GM12891 (cell line): ENCODE measurements at places on chromosomes 16 and 17.

DNA sequence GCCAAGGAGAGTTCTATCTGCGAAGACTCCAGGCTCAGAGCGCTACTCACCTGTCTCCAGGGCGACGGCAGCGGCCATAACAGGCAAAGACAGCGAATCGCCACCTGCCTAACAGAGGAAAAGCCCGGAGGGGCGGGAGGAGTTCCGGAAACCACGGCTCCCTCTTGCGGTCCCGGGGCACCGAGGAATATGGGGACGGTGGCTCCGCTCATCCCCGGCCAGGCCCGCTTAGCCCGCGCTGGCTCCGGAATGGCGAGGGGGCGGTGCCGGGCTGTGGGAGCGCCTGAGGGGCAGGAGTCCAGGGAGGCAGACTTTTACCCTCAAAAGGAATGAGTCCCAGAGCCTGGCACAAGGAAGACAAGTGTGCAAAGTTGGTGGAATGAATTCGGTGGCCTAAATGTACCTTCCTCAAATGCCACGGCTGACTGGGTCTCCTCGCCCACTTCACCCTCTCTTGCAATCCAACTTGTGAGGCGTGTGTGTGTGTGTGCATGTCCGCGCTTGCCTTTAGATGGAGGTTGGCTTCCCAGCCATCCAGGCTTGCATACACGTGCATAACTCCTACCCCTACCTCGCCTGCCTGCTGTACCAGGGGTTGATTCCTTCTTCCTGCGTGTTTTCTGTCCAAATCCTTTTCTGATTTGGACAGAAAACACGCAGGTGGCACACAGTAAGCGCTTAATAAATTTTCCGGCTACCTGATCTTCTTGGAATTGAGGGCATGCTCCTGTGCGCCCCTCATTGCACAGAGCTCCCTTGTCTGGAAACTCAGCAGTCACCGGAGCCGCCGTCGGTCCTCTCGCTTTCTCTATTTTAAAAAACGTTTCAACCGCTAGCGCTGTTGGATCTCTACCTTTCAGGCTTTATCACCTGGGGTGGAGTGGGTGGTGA, 3.5 kb downstream of the C17orf100 start:
- no peak for DNase-seq

- DNase-seq = no peak
These were observed 146.5 kb downstream of the RGS9 start for GRCh38 chr17:65283704-65284103.

GRCh38 chr17:47240806-47241205, 12.8 kb upstream of the ITGB3 start:
- no peak for DNase-seq

- DNase-seq = no peak
These were observed 64.6 kb downstream of the KPNA2 start for GRCh38 chr17:68100000-68100641.

GRCh38 chr16:67154578-67155294, 3.9 kb upstream of the B3GNT9 start:
- DNase-seq = no peak

GRCh38 chr16:82755570-82756282, 129.0 kb downstream of the CDH13 start:
- DNase-seq = no peak

- DNase-seq = no peak
These were observed 27.2 kb upstream of the SKAP1 start for GRCh38 chr17:48457080-48457836.

- no peak for DNase-seq
These were observed 379.6 kb upstream of the PSMD7 start for GRCh38 chr16:73916829-73917594.

- no peak for DNase-seq
These were observed 166.0 kb upstream of the GSE1 start for GRCh38 chr16:85446951-85447692.

- no peak for DNase-seq
These were observed 25.0 kb downstream of the MPRIP start for GRCh38 chr17:17067257-17067656.

DNA sequence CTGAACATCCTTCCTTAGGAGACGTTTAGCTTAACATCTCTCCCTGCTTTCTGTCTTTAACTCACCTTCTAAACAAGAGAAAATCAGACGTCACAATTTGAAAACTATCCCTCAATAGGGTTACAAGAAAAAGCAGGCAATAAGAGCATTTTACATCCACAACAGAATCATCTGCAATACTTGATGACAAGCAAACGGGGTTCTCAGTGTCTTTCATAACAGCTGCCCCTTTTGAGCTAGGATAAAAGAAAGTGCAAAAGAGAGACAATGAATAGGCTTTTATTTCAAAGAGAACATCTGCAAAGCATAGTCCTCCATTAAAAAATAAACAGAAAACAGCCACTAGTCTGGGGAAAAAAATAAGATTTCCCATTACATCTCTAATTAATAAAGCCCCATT, 13.2 kb downstream of the XYLT1 start:
- no peak for DNase-seq

DNA sequence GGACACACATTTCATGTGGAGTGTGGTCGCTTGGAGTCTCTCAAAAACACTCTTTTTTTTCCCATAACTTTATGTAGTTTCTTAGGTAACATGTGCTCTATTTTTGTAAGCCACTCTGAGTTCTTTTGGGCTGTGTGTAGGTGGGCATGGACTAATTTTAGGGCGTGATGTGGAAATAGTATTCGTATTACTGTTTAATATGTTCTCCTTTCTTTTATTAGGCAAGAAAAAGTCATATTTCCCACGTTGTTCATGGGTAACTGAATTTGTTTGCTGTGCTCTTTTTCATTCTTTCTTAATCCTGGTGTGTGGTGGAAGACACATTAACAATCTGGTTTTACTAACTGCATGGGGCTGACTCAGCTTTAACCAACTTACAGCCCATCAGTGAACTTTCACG, 27.4 kb downstream of the NDEL1 start:
- DNase-seq = no peak

GRCh38 chr16:31351246-31351941, 3.6 kb upstream of the ITGAX start:
- no peak for DNase-seq

DNA sequence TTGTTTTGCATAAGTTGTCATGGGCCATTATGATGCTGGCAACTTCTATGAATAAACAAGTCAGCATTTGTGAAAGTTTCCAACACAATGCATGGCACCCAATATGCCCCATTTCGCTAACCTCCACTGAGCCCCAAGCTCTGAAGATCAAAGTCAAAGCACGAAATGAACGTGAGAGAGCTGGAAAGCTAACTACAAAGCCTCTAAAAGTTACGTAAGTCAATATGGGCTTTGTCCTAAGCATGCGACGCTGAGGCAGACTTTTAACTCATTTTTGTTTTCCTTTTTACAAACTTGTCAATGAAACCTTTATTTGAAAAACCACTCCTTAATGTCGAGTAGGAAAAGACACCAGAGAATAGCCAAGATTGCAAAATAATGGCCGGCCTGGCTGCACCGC, 131.6 kb upstream of the NUDT7 start:
- no peak for DNase-seq

- no peak for DNase-seq
These were observed 147.9 kb upstream of the CHMP6 start for GRCh38 chr17:80843741-80844156.

DNA sequence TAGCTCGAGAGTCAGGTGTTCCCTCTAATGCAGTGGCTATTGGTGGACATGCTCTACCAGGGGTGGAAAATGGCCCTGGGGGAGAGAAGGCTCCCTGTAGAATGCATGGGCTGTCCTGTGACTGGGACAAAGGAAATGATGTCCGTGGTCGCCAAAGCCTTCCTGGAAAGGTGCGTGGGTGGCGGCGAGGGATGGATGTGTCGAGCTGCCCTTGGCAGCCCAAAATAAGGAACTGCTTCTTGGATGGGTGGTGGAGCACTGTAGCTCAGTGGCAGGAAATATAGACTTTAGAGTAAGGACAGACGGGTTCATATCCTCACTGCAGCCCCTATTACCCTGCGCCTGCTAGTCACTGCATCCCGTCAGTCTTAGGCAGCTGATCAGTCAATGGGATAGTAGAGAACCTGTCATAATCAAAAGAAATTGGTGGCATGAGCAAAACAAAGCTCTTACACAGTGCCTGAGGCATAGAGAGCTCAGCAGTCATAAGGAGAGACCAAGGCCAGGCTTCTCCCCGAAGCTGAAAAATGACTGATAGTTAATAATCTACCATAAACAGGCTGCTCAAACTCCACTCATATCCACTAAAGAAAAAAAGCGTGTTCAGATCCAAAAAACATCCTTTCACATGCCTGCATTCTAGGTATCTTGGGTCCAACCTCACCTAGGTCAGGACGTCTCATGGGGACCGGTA, 123.5 kb upstream of the PLCG2 start:
- DNase-seq = no peak

DNA sequence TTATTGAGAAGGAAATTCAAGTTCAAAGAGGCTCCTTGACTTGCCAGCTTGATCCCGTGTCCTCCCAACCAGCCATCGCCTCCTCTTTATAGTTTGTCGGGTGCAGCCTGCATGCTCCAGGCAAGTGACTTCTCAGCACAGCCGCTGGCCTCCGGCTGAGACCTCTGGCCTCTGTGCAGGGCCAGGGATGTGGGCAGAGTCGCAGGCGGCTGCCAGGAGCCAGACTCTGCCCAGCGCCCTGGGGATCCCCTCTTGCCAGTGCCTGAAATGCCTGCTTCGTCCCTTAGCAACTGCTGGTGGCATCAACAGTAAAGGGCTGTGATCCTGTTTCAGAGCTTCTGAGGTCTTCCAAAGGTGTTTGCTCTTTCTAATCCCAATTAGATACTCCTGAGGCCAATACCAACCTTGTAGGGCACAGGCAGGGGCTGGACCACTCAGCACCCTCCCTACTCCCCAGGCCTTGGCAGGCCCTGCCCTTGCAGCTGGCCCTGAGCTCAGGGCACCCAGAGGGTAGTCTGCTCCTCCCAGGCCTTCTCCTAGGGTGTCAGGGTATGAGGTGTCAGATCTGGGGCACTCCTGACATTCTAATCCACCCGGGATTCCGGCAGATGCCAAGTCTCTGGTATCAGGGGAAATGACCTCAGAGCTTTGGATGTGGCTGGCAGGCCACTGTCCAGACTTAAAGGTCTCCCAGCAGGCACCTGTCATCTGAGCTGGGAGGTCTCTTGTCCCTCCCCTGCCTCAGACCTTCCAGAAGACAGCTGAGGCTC, 68.0 kb upstream of the SIAH1 start:
- no peak for DNase-seq

GRCh38 chr17:41695954-41696757, 7.5 kb downstream of the EIF1 start:
- peak; percentile 57 for DNase-seq

GRCh38 chr17:45190503-45191255, 29.0 kb downstream of the HEXIM2 start:
- DNase-seq = no peak

DNA sequence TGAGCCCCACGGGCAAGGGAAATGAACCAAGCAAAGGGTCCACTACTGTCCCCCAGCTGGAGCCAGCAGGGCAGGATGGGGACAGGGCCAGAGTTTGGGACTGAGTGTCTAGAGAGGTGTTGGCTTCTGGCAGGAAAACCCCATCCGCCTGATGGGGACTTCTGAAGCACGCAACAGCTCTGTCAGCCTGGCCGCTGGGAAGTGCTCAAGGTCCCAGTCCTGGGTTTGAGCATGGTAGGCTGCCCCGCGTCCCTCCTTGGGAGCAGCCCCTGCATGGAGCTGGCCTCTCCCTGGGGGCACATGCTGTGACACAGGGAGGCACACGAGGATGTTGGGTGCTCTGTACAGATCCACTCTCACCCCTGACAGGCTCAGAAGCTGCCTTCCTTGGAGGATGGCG, 14.6 kb downstream of the ACE start:
- DNase-seq = no peak

GRCh38 chr17:74785096-74785980, 9.2 kb upstream of the NAT9 start:
- DNase-seq = no peak

DNA sequence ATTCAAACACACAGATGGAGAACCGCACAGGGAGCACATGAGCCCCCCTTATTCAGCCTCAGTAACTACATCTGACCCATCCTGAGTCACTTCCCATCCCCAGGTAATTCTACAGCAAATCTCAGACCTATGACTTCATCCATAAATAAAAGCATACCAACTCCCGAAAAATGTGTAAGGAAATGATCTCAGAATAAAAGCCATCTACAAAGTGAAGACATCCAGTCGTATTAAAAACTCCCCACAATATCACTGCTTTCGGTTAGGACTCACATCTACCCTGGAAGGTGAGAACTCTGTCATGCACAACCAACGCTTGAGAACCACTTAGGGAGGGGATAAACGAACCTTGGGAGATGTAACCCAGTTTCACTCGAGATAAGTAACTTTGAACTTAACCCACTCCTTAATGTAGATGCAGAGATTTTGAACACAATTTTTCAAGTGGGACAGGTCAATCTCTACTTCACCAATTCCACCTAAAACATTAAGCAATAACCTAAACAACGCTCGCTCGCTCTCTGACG, 1.3 kb downstream of the USP36 start:
- DNase-seq = no peak

DNA sequence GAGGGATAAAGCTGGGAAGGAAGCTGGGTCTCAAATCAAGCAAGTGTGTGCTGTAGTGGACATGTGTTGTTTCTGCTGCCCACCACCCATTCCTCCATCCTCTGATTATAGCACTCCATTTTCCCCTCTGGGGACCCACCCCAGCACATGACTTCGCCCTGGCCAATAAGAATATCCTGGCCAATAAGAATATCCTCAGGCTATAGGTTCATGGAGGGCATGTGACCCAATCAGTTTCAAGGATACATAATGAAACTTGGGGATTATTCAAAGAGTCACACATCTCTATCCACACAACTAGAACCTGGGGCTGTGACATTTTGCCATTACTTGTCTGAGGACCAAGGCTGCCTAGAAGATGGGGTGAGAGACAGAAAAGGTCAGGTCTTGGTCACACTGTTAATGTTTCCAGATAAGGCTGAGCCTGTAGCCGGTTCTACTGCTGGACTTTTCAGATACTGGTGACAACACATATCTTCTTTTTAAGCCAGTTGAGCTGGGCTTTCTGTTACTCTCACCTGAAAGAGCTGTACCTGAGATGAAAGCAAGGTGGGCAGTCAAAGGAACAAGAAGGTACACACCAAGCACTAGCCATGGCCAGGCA, 33.7 kb downstream of the MYO18A start:
- no peak for DNase-seq

DNA sequence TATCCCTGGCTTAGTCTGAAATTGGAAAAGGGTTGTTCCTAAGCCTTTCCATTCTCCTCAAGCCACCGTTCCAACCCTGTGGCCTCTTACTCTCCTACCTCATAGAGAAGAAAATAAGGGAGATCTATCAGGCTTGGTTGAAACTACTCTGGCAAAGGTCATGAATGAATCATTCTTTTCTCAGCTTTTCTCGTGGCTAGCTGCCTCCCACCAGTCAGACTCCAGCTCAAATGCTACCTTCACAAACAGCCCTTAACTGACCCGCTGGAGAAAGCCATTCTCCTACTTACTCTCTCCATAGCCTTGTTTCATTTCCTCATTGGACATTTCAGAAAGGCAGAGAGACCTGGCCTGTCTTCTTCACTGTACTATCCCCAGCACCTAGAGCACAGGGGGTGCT, 8.9 kb downstream of the MYH10 start:
- no peak for DNase-seq

GRCh38 chr17:38825762-38826247, 684 bp upstream of the CWC25 start:
- DNase-seq = no peak

GRCh38 chr16:46830417-46830901, 521 bp downstream of the C16orf87 start:
- no peak for DNase-seq

- DNase-seq = no peak
These were observed 444.1 kb upstream of the RBFOX1 start for GRCh38 chr16:6888531-6888930.

GRCh38 chr17:81034168-81034777, 678 bp upstream of the BAIAP2 start:
- DNase-seq = no peak
